Vagina (tissue), 2 donors: ENCODE measurements at places on chromosomes 1 and 21.

DNA sequence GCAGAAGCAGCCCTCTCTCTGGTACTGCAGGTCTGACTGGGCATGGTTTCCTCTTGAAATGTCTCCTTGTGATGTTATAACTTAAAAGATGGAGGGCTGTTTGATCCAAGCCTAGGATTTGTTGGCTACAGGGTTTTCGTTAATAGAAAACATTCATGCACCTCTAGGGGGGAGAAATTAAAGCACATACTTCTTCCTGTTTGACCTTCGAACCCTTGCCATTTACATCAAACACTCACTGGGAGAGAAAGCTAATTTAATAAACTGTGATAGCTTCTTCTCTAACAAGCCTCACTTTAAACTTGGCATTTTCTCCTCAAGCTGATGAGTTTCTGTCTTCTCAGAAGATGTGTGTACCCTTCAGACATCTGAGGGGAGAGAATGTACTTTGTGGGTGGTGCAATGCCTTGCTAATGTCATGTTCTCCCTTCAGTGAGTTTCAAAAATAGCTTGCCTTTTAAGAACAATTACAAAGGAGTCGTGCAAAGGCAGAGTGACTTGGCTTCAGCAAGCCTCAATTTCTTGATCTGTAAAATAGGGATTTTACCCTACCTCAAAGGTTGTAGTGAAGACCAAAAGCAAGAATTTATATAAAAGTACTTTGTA is 20.4 kb downstream of the CACHD1 start:
- H3K4me3 ChIP-seq, result no peak overlapping the region
- H3K27ac ChIP-seq, result peak overlapping the region; percentile 18
- peaks cover 29% of the 10 kb centered on the region for H3K4me1 ChIP-seq
- H3K27me3 ChIP-seq, result no peaks in the 10 kb centered on the region
- no peaks in the 10 kb centered on the region for H3K36me3 ChIP-seq
- no peak for DNase-seq

DNA sequence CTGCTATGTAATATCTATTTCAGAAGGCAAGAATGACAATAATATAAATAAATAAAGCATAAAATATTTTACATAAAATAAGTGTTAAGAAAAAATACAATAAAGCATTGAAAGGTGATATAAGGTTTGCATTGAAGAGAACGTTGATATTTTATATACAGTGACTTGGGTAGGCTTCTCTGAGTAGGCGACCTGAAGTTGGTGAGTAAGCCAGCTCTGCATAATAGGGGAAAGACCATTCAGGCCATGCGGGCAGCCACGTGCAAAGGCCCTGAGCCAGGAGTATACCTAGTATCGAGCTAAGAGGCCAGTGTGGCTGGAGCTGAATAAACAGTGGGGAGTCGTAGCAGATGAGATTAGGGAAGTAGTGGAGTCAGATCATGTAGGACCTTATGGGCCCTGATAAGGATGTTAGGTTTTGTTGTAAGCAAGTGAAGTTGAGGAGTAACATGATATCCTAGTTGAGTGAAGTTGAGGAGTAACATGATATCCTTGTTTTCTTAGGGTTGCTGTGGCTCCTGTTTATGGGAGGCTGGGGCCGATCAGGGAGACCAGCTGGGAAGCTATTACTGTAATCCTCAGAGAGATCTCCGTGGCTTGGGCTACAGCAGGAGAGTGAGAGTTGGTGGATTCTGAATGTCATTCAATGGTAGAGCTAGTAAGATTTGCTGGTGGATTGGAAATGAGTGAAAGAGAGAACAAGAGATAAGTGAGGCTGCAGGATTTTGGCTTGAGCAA is 22.0 kb downstream of the KCNK1 start:
- H3K4me3 ChIP-seq, result no peak overlapping the region
- H3K27ac ChIP-seq, result no peak overlapping the region
- DNase-seq, result no peak

DNA sequence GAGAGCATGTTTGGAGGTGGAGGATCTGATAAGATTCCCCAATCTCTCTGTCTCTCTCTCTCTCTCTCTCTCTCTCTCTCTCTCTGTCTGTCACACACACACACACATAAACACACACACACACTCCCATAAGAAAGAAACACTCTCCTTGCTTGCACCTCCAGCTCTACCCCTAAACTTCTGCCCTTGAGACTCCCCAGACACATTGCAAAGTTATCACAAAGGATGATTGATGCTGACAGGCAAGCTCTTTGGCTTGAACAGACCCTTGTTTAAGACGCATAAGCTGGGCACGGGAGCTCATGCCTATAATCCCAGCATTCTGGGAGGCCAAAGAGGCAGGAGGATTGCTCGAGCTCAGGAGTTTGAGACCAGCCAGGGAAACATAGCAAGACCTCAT is 78.2 kb downstream of the NAV1 start:
- no peaks in the 10 kb centered on the region for H3K4me1 ChIP-seq
- H3K36me3 ChIP-seq, result no peaks in the 10 kb centered on the region
- H3K27me3 ChIP-seq, result no peaks in the 10 kb centered on the region
- no peak overlapping the region for H3K4me3 ChIP-seq
- DNase-seq, result no peak
- no peak overlapping the region for H3K27ac ChIP-seq

DNA sequence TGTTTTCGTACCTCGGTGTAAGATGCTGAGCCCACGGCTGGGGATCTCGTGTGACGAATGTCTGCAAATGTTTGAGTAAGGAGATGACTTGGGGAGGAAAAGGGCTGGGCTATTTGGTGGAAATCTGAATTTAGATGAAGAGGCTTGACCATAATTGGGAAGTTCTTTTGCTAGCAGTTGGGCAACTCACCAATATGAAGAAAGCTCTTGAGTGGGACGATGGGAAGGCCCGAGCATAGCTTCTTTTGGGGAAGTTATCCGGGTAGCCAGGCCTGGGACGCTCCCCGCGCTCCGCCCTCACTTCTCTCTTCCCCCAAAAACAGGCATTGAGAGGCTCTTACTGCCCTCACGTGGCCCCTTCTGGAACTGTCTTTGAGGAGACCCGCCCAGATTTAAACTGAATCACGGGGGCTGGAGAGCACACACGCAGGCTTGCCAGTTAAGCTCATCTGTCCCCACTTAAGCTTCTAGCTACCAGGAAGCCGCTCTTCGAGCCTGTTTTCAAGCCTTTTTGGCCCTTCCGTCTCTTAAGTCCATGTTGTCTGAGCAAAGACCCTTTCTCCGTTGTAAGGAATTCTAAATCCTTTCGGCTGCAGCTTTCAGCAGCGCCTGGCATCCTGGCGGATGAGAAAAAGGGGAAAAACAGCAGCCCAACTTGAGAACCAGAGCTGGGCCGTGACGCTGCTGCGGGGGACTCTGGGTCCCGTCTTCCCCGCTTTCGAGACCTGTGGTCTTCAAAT is 93.1 kb downstream of the NID1 start:
- peaks cover 9% of the 10 kb centered on the region for H3K4me1 ChIP-seq
- H3K4me3 ChIP-seq, result peak overlapping the region; percentile 46
- DNase-seq, result peak; percentile 98
- no peaks in the 10 kb centered on the region for H3K27me3 ChIP-seq
- peaks cover 2% of the 10 kb centered on the region for H3K36me3 ChIP-seq

DNA sequence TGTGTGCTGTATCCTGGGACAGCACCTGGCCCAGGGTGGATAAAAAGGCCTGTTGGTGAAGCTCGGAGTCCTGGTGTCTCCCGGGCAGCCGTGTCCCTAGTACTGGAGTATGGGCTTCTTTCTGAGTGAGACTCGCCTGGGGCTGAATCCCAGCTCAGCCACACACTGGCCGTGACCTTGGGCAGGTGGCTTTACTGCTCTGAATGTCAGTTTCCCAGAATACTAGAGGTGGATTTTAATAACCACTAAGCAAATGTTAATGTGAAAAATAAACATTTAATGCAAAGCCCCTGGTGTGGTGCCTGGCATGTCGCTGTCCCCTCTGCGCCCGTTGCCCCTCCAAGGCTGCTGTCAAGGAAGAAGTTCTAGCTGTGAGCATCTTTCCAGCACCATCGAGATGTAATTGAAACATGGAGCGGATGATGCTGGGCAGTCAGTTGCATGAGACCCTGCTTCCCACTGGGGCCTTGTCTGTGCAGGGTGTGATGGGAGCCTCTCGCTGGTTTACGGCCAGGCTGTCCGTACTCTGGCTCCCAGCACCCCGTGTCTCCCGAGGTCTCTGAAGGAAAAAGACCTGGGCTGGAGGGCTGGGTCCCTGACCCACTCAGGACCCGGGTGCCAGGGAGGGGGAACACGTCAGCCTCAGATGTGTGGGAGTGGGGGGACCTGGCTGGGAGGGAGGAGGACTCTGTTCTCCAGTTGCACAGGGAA is 527.8 kb downstream of the MATN1 start:
- H3K4me3 ChIP-seq, result no peak overlapping the region
- no peaks in the 10 kb centered on the region for H3K27me3 ChIP-seq
- peaks cover 20% of the 10 kb centered on the region for H3K4me1 ChIP-seq
- peak overlapping the region; percentile 75 for H3K27ac ChIP-seq
- peak; percentile 72 for DNase-seq

DNA sequence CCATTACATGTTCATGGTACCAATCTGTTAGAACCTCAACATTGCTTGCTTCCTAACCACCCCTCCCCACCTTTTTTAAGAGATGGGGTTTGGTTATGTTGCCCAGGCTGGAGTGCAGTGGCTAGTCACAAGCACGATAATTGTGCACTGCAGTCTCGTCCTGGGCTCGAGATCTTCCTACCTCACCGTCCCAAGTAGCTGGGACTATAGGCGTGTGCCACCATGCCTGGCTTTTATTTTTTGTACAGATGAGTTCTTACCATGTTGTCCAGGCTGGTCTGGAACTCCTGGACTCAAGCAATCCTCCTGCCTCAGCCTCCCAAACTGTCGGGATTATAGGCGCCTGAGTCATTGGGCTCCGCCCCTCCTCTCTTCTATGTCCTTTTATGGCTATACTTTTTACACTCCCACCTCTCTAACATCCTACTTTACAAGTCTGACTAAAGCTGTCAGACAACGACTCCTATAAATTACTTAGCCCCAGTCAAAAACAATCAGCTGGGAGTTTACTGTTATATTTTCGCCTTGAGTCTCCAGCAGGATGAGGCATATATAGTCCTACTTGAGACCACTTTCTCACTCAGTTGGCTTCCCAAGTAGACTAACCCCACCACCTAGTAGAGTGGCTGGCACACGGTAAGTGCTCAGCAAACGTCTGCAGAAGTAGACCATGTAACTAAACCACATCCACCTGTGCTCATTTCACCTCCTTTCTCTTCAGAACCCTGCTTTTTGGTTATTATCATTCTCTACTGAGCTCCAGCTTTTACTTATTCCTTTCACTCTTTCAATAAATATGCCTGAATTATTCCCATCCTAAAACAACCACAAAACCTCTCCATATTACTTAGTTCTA is 13.8 kb downstream of the ENSA start:
- no peak overlapping the region for H3K4me3 ChIP-seq
- no peaks in the 10 kb centered on the region for H3K27me3 ChIP-seq
- H3K36me3 ChIP-seq, result no peaks in the 10 kb centered on the region
- H3K4me1 ChIP-seq, result peaks cover 60% of the 10 kb centered on the region
- peak overlapping the region; percentile 44 for H3K27ac ChIP-seq

DNA sequence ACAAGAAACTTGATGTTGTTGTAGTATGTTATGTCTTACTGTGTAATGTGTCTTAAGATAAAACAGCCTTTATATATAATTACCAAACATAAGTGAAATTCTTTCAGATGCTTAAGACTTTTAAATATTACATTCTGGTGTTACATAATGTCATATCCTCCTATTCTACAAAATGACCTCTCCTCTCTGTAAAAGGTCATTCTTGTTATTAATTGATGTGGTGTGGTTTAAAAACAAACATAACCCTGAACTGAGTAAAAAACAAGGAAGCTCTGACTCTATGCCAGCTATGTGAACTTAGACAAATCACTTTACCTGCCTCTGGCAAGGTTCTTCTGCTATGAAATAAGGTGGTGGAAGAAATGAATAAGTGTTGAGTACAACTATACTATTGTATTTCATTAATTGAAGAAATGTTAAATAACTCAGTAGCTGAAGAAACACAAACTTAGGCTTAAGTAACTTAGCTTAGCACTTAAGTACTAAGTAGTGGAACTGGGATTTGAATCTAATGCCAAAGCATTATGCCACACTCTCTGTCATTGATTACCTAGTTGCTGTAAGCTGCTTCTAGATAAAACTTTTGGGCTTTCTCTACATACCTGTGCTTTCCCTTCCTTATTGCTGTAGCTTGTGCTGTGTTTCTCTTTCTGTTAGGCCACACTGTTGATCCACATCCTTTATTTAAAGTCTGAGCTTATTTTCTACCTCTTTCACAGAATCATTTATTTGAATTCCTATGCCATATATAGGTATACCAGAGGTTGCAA is 859 bp upstream of the ANGPTL1 start:
- no peaks in the 10 kb centered on the region for H3K27me3 ChIP-seq
- peaks cover 11% of the 10 kb centered on the region for H3K4me1 ChIP-seq
- peak overlapping the region; percentile 19 for H3K27ac ChIP-seq

DNA sequence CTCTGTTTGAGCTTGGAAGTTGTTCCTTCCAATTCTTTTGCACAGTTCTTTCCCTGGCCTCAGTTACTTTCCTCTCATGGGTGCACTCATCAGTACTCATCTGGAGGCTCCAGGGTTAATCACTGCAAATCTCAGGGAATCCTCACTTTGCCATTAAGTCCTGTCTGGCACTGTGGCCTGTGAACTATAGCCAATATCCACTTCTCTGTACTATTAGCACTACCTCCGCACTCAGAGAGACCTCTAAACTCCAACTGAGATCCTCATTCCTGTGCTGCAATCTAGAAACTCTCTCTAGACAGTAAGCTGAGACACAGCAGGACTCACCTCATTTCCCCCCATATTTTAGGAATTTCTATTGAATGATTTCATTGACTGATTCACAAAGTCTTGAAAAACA is 311.3 kb downstream of the NCAM2 start:
- H3K4me1 ChIP-seq, result no peaks in the 10 kb centered on the region
- no peaks in the 10 kb centered on the region for H3K27me3 ChIP-seq
- H3K4me3 ChIP-seq, result no peak overlapping the region
- H3K36me3 ChIP-seq, result no peaks in the 10 kb centered on the region

- H3K4me3 ChIP-seq, result no peak overlapping the region
- DNase-seq, result no peak
- H3K27ac ChIP-seq, result no peak overlapping the region
- H3K27me3 ChIP-seq, result no peaks in the 10 kb centered on the region
- H3K36me3 ChIP-seq, result no peaks in the 10 kb centered on the region
- H3K4me1 ChIP-seq, result peaks cover 2% of the 10 kb centered on the region
Measured at GRCh38 chr1:85617633-85618100, 37.1 kb downstream of the CCN1 start.

GRCh38 chr1:22750685-22751051 is 40.0 kb downstream of the EPHB2 start:
- no peaks in the 10 kb centered on the region for H3K27me3 ChIP-seq
- H3K27ac ChIP-seq, result peak overlapping the region; percentile 62
- no peaks in the 10 kb centered on the region for H3K36me3 ChIP-seq

DNA sequence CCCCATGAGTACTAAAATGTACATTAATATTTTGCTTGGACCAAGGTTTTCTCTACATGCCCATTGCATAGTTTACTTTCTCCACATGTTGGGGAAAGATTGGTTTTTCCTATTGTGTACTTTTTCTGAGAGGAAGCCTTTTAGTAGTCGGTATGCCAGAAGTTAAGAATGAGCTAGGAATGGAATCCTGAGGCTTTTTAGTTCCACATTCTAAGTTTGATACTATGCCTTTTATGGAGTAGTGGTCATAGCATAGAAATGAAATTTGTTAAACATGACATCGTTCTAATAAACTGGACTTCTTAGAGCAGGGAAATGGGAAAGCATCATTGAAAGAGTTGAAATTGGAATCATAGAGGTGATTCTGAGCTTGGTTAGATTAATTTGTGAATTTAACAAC is 64.3 kb downstream of the BCL9 start:
- peaks cover 10% of the 10 kb centered on the region for H3K4me1 ChIP-seq
- no peak overlapping the region for H3K4me3 ChIP-seq
- H3K27me3 ChIP-seq, result no peaks in the 10 kb centered on the region
- no peaks in the 10 kb centered on the region for H3K36me3 ChIP-seq
- H3K27ac ChIP-seq, result no peak overlapping the region
